ENCODE measurements at places on chromosomes 13 and 19.
A peak's percentile ranks its signal among the peaks of the same experiment; 100 is the strongest.

GRCh38 chr13:26112843-26113242, 61.0 kb upstream of the SHISA2 start:
- no peak for DNase-seq

- no peak for DNase-seq
Observed at GRCh38 chr19:42576241-42576640, 18.5 kb downstream of the CEACAM8 start.

- no peak for DNase-seq
Observed at GRCh38 chr13:41568972-41569351, 111.6 kb downstream of the RGCC start.

- DNase-seq, result no peak
Observed at GRCh38 chr13:44786756-44787155, 202.5 kb downstream of the NUFIP1 start.

- no peak for DNase-seq
Observed at GRCh38 chr13:98141509-98142379, 1.1 kb upstream of the FARP1 start.

- DNase-seq, result peak; percentile 74
Observed at GRCh38 chr13:40060296-40061007, 405.0 kb downstream of the COG6 start.

GRCh38 chr19:49951806-49952478, 9.0 kb downstream of the SIGLEC11 start:
- DNase-seq, result no peak

DNA sequence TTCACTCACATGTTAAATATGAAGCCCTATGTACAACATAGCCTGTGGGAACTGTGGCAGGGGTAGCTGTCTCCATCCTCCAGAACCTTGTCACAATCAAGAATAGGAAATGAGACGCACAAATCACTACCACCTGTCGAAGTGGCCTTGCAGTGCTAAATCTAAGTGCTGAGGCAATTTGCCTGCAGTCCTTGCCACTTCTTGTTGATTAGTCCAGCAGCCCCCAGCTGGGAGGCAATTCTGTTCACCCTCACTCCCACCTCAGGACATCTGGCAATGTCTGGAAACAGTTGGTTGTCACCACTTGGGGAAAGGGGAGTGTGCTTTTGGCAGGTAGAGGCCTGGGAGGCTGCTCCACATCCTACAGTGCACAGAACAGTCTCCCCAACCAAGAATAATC, 10.7 kb downstream of the RFX2 start:
- no peak for DNase-seq

GRCh38 chr19:1309977-1310852, 24.5 kb downstream of the EFNA2 start:
- peak; percentile 55 for DNase-seq

GRCh38 chr13:65656740-65657329, 1573.3 kb downstream of the PCDH9 start:
- DNase-seq, result no peak

Data from RWPE2 (cell line).